ENCODE measurements at places on chromosomes 5 and 9.

- DNase-seq = no peak
These were observed 158.9 kb upstream of the EGFLAM start for GRCh38 chr5:38099205-38100168.

DNA sequence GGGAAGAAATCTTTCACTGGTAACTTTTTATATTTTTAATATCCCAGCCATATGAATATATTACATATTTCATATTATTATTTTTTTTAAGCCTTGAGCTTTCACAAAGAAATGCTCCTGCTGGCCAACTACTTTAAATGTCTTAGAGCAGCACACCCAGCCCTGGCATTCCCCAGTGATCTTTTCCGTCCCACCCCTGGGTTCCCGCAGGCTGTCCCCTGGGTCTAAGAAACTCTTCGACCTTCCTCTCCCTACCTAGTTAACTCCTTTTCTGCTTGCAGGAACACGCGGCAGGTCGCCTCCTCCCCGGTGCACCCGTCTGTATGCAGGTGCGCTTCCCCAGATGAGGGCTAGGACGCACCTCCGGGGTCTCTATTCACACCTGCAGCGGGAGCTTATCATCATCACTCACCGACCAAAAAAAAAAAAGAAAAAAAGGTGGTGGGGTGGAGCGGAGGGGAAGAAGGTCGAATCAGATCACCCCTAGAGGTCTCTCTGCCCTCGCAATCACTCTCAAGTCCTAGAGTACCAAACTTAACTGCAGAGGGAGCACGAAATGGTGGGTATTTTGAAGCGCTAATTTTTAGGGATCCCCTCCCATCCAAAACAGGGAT lies 696 bp downstream of the ZFP62 start:
- DNase-seq = no peak

DNA sequence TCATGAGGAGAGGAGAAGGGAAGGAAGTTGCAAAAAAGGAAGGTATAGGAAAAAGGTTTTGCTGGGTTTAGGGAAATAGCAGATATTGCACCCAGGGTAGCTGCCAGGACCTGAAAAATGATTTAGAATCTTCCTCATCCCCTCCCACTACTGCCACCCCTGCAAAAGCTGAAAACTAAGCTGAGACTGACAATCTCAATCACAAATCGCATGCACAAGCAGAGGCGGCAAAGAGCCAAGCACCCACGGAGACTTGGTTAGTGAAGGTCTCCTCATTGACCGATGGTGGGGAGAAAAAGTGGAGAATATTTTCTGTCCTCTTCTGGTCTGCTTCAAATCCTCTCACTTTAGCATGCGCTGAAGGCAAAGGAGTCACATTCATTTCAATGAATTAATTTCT lies 39.1 kb upstream of the PAM start:
- no peak for DNase-seq

DNA sequence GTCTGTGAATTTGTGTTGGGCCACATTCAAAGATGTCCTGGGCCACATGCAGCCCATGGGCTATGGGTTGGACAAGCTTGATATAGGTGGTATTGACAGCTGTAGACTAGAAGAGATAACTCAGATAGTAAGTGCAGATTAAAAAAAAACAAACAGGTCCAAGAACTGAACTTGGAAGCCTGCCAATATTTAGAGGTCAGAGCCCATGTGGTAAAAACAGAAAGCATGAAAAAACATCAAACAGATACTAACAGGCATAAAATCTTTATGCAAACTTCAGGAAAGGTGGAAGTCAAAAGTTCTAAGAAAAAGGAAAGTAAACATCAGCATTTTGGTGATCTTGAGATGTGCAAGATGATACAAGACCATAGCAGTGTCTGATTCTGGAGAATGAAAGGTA lies 155.1 kb upstream of the NR4A3 start:
- DNase-seq = no peak

DNA sequence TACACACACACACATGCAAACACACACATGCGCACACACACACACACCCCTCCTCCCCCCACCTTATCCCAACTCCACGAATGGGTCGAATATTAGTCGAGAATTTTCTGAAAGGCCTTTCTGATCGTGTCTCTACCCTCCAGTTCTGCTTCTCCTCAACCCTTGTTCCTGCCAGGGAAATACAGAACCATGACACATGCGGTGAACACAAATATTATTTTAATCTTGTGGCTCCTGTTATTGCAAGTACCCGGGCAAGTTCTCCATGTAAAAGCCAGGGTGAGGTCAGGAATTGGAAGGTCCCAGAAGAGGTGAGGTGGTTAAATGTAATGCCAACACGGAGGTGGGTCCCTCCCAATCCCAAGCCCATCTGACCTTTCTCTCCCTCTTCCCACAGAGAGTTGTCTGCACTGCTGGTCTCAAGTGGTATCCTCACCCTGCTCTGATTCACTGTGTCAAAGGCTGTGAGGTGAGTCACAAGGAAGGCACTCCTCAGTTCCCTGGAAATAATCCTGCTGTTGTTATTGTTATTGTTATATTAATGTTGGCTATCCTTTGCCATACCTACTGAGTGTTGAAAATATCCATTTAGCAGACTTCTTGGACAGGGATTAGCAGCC lies 223.7 kb downstream of the PAPPA start:
- no peak for DNase-seq

- no peak for DNase-seq
These were observed 133.9 kb downstream of the C9orf50 start for GRCh38 chr9:129486756-129487657.

DNA sequence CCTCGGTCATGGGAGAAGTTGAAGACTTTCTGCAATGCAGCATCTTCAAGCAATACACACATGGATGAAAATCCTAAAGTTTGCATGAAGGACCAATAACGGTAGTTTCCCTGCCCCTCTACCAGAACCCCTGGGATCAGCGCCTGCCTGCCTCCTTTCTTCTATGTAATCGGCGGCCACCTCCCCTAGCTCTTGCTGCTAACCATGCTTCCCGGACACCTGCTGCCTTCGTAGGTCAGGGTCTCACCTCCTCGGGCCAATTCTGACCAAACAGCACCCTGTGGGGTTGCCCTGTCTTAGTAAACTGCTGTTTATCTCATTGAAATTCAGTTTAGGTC lies 388 bp upstream of the MED10 start:
- DNase-seq = no peak

GRCh38 chr9:6552033-6552432 lies 93.5 kb downstream of the GLDC start:
- DNase-seq = no peak

- no peak for DNase-seq
These were observed 116.7 kb downstream of the UGCG start for GRCh38 chr9:112013266-112013665.

DNA sequence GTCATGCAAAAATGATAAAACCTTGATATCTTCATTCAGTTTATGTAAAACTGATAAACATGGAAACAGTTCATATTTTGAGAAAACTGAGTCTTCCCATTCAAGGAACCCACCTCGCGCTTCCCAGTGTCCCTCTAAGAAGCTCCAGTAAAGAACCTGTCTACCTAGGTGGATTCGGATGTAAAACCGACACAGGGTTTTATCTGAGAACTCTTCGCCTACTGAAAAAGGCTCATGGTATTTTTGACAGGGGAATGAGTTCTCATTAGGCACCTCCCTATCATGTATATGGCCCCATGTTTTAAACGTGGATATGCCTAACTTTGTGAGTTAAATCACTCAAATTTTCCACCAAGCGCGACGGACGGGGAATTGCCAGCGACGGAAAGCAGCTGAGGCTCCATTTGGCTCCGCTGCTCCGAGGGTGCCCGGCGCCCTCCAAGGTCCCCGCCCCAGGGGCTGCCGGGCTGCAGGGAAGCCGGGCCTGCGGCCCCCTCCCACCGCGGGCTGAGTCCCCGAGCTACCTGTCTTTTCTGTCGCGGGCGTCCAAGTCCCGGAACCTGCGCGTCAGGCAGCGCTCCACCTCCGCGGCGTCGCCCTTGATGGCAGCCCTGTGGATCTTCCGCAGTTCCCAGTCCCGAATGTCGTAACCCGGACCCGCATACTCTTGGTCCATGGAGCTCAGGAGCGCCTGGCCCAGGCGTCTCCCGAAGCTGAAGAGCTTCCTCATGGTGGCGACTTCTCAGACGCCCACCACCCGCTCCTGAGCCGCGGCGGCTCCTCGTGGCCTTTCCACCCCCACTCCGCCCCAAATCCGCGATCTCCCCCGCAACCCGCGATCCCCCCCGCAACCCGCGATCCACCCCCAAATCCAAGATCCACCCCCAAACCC lies 594 bp downstream of the ANKRD18A start:
- no peak for DNase-seq

DNA sequence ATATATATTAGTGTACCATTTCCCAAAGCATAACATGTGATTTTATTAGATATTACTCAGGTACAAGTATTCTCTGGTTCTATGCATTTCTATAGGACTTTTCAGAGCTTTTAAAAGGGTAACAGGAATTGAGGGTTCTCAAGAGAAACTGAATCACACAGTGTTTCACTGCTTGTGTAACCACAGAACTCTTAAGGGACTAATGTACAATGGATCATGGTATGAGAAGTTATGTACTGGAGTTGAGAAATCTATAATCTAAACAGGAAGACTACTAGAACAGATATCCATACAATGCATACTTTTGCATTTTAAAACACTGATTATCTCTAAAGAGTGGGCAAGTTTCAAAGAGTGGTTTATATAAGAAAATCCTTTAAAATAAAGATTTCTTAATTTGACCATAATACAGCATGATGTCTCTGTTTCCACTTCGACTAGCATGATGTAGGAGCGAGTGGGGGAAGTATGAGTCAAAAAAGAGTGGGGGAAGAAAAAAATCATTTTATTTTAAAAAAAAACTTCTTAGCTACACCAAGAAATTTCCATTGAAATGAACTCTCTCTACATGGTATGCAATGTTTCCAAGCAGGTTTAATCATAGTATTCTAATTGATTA lies 183.5 kb downstream of the RFX3 start:
- DNase-seq = peak; percentile 59

- no peak for DNase-seq
These were observed 19.7 kb downstream of the CAMSAP1 start for GRCh38 chr9:135887585-135888050.

- DNase-seq = no peak
These were observed 25.2 kb downstream of the DUSP1 start for GRCh38 chr5:172745838-172746237.

GRCh38 chr9:20805766-20806165 lies 121.7 kb downstream of the FOCAD start:
- no peak for DNase-seq

DNA sequence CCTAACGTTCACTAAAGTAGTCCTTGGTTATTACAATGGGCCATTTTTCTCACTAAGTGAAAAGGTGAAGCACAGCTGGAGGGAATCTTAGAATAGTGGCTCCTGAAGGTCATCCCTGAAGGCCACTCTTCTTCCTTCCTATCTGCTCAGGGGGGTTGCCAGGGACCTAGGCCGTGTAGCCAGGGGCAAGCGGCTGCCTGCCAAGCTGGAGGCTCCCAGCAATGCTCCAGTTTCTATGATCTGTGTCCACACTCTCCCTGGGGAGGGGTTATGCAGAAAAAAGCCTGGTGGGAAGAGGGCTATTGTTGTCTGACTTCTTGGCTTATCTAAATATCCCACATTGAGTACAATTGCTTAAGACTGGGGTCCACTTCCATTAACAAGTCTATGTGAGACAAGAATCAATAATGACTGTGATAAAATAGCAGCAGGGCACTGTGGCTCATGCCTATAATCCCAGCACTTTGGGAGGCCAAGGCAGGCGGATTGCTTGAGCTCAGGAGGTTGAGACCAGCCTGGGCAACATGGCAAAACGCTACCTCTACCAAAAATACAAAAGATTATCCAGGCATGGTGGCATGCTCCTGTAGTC lies 3.8 kb downstream of the NMRK1 start:
- DNase-seq = no peak

GRCh38 chr5:80238778-80239679 lies 16.8 kb downstream of the SERINC5 start:
- DNase-seq = no peak

DNA sequence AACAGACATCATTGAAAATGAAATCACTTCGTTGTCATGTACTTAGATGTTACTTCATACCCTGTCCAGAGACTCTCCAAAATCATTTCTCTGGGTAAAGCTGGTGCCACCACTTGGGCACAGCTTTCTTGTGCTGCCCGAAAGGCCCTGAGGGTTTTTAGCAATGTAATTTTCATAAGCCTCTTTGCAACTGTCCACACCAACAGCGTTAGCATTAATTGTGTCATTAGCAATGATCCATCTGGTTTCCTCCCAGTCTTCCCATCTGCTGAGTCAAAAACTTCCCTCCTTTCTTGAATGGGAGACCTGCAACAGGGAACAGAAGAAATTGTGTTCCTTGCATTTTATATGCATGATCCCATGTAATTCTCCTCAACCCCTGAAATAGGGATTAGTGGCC lies 8.6 kb upstream of the MSX2 start:
- no peak for DNase-seq

GRCh38 chr5:173717959-173718358 lies 101.5 kb upstream of the BOD1 start:
- no peak for DNase-seq

- DNase-seq = no peak
These were observed 24.1 kb downstream of the BICD2 start for GRCh38 chr9:92740446-92740961.

DNA sequence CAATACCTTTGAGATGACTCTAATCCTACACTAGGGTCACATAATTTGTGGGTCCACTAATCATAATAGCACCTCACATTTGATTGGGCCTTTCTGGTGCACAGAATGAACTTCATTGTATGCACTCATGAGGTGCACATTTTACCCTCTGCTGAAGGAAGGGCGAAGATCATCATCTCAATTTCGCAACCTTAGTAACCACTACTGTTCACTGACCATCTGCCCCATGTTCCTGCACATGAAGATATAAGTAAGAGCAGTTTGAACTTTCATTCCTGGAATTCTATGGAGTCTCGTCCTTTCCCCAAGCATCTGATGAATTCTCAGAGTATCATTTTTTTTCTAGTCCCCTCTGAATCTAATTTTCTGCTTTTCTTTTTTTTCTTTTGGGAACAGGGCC lies 21.2 kb downstream of the GAS1 start:
- DNase-seq = no peak

DNA sequence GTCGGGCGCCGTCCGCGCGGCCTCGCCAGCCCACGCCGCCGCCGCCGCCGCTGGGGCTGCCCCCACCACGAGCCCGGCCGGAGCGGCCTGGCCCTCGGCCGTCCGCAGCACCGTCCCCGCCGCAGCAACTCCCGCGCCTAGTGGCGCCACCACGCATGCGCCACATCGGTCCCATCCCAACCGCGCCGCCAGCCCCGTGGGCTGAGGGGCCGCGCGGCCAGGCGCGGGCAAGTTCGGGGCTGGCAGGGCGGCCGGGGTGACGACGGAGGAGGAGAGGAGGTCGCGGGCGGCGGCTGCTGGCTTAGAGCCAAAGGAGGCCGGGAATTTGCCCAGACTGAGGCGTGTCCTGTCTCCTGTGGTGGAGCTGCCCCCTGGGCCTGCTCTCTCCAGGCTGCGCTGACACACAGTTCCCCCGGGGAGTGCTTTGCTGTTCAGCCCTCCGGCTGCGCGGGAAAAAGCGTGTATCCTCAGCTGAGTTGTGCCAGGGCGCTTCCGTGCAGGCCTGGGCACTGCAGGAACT lies at the start of gene TUSC1:
TUSC1 (minus strand) TSS at position 298 of the 520 bp plus-strand sequence; CDS start at position 166, 132 bp downstream.
- no peak for DNase-seq

GRCh38 chr5:32476891-32477290 lies 32.4 kb upstream of the ZFR start:
- DNase-seq = no peak

All from fibroblast of skin of left biceps (primary cell).